Tongue (tissue), 3 donors: ENCODE measurements at places on chromosomes 11 and 22. TPM values are rescaled to one million over a fixed set of nuclear protein-coding genes. Genes with fewer than 3 reads are reported as not detected.

DNA sequence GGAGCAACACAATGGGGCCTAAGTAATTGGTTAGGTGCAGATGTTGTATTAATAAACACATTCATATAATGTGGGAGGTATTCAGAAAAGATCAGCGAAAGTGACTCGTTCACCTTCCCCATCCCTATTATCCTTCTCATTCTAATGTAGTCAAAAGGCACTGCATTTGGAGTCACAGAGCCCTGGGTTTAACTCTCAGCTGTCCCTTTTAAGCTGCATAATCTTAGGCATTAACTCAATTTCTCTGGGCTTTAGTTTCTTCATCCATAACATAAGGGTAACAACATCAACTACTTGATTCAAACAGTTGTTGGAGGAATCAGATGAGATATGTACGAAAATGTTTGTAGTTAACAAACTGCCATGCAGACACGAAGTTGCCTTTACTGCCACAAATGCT, 187.6 kb upstream of the PITPNB start:
- peak; percentile 88 for DNase-seq

DNA sequence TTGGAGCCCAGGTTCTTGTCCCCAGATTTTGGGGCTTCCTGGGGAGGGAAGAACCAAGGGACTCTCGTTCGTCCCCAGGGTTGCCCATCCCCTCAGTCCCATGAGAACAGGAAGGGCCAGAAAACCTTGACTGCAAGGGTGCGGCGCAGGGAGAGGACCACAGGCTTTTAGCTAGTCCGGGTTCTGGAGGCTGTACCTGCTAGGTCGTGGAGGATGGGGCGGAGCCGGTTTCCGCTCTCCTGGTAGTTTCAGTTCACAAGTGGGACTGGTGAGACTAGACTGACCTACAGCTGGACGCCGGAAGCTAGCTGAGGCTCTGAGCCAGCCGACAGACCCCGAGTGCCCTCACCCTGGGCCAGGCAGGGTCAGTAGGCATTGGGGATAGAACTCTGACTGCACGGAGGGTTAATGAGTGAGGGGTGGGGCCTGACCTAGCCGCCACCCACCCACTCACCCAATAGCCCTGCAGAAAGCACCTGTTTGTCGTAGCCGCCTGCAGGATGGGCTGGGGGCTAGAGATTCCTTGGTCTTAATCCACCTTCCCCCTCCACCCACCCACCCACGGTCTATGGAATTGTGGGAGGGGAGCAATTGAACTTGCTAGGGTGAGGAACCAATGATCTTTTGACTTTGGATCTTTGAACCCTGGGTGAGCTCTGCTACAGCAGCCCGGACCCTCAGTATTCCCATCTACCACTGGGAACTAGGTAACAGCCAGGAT, 1.5 kb downstream of the MAFF start:
- DNase-seq, result peak; percentile 44

MYOD1 gene
- total RNA-seq, result 31.8 TPM

TECTA gene
- 2.1 TPM for total RNA-seq

METTL15 gene
- total RNA-seq, result 29.3 TPM

GRCh38 chr11:12897390-12897789, 111.7 kb upstream of the RASSF10 start:
- DNase-seq, result peak; percentile 41

DNA sequence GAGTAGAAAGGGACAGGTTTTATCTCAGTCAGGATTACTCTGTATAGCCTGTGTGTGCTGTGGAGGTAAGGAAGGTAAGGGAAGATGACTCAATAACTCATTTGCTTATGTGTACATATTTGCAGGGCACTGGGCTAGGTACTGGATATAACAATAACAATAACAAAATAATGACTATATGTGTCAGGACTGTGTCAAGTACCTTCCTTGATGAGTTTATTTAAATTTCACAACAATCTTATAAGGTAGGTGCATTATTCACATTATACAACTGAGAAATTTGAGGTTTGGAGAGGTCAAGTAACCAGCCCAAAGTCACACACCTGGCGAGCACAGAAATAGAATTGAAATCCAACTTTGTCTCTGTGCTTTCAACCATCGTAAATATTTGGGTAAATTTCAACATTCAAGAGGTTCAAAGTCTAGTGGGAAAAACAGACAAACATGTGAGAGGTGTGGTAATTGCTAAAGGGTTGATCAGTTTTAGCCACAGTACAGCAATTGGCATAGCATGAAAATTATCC, 131.8 kb downstream of the APIP start:
- DNase-seq, result no peak

DNA sequence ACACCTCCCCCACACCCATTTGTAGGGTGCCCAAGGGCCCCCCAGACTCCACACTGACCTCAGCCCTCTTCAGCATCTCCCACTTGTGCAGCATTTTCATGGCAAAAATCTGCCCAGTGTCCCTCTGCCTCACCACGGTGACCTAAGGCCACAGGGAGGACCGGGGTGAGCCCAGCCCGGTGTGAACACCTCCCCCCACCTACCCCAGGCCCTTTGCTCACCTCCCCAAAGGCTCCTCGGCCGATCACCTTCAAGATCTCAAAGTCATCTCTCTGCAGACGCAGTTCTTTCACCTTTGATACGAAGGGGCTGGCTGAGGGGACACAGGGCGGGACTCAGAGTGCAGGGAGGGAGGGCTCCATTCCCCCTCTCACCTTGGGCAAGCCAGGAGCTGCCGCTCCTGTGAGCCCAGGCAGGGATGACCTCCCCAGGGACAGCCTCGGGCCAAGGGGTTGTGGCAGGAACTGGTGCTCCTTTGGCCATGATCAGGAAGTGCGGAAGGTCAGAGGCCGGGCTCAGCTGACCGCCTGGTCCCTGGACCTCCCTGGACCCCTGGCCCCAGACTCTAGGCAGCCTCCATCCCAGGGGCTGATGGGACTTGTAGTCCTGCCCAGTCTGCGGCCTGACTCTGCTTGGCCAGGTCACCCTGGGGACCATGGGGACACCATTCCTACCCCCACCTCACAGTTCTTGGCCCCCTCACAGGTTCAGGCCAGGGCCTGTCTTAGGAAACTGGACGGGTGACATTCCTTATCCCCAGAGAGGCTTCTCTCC, 2.7 kb downstream of the CDC42BPG start:
- no peak for DNase-seq

DNA sequence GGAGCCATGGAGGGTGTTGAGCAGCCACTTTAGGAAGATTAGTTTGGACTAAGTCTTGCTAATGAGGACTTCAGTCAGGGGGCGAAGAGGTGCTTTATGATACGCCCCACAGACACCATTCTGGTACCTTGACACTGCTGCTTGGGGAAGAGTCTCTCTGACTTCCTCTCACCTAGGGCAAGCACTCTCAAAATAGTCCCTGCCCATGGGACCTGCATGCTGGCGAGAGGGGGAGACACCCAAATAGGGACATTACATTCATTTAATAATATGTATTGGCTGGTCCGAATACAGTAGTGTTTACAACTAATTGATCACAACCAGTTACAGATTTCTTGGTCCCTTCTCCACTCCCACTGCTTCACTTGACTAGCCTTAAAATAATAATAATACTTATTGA, 4.4 kb upstream of the CATSPERZ start:
- no peak for DNase-seq

DNA sequence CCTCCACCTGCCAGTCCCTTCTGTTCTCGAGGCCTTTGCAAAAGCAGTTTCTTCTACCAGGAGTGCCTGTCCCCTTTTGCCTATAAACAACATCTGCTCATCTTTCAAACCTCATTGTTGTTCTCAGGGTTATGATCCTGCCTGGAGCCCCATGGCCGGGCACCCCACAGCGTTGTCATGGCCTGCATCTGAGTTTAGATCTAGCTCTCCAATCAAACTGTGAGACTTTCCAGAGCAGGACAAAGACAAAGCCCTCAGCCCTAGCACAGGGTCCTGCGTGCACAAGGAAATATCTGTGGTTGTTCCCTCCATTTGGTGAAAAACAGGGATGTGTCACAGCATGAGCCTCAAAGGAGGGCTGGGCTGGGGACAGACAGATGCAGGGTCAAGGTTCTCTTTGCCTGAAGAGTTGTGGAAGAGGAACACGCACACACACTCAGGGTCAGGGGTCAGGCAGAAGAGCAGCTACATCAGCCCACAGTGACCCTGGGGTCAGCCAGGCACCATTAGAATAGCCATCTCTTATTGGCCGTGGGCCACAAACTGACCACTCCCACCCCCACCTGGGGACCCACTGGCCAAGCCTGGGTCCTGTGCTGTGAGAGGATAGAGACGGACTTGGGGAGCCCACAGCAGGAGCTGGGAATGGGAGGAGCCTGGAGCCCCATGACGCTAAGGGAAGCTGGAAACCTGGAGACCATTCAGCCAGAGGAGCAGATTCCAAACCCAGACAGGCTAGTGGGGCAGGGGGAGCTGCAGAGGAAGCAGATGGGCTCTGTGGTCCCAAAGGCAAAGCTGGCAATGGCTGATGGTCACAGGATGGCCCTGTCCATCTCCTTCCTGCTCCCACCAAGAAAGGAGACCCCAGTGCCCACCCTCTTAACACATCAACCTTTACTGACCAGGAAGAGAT, 99.4 kb downstream of the PDE2A start:
- no peak for DNase-seq

RTN4RL2 gene
- total RNA-seq, result 0.21 TPM

- DNase-seq, result no peak
Observed at GRCh38 chr11:106369224-106369623, 291.8 kb downstream of the AASDHPPT start.

KLHL35 gene
- 2.9 TPM for total RNA-seq

GRCh38 chr22:41001722-41002122, 50.5 kb downstream of the RBX1 start:
- peak; percentile 48 for DNase-seq

DNA sequence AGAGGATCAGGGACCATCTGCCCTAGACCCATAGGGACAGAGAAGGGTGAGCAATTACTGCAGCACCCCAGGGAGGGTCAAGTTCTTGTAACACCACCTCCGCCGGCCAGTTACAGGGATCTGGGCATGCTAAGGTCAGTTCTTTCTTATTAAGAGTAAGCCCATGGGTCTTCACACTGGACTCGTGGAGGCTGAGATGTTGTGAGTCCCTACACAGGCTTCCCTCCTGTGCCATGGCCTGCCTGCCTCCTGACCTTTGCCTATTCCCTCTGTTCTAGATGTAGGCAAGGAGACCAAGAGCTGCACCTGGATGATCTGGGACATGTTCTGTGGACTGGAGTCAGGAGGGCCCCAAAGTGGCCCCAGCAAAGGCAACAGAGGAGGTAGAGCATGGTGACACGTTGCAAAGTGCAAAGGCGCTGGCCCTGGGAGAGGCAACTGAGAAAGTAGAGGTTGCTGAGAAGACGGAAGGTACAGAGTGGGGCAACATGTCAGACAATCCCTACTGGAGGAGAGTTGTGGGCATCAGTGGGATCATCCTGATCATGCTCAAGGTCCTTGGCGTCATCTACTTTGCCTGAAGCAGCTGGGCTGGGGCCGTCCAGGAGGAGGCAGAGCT, 16.3 kb upstream of the GNAZ start:
- no peak for DNase-seq
